DMS79 (cell line): ENCODE measurements at places on chromosomes 16 and 17.

GRCh38 chr16:63289834-63290460 is 1253.7 kb upstream of the CDH8 start:
- no peak for DNase-seq

GRCh38 chr17:5536866-5537650 is 47.3 kb downstream of the NLRP1 start:
- no peak for DNase-seq

GRCh38 chr17:83174362-83175118 is 95.1 kb downstream of the METRNL start:
- no peak for DNase-seq

- DNase-seq, result no peak
These were observed 11.0 kb upstream of the RBFOX1 start for GRCh38 chr16:7321661-7322060.

GRCh38 chr17:58415371-58416055 is 1.8 kb downstream of the RNF43 start:
- peak; percentile 5 for DNase-seq

GRCh38 chr16:50304467-50305440 is 38.4 kb downstream of the ADCY7 start:
- DNase-seq, result no peak

- no peak for DNase-seq
These were observed 20.4 kb downstream of the NLRC5 start for GRCh38 chr16:57009643-57010170.

GRCh38 chr16:85514598-85515318 is 98.4 kb upstream of the GSE1 start:
- no peak for DNase-seq

GRCh38 chr16:75225678-75226515 is 7.1 kb downstream of the CTRB1 start:
- DNase-seq, result no peak

- peak; percentile 28 for DNase-seq
These were observed 27.2 kb upstream of the SKAP1 start for GRCh38 chr17:48457080-48457836.

GRCh38 chr16:353404-354290 is 1.1 kb upstream of the AXIN1 start:
- DNase-seq, result no peak

DNA sequence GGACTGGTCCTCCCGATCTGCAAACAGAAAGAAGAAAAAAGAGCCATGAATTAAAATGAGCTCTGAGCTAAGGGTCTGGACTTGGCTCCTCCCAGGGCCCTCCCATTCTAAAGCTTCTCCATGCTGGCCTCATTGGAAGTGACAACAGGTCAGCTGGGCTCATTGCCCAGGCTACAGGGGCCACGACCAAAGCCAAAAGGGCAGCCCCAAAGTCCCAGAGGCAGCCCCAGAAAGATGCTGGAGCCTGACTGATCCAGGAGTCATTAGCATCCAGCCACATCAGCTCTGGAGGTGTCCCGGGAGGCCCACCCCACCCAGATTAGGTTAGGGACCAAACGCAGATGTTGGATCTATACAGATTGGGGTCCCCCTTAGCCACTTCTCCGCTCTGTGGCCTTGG is 58.2 kb downstream of the MYH11 start:
- DNase-seq, result no peak

DNA sequence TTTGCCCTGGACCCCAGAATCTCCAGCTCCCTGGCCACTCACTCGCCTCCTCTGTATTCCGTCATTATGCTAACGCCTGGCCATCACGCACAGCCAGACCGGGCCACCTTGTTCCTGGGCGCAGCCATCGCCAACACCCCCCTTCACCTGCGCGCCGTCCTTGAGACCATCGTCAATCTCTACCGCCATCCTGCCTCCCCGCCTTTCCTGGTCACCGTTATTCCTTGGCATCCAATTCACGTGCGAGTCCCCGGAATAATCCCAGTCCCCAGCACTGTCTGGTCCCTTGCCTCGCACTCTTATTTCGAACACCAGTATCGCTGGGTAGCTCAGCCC is 541 bp downstream of the VKORC1 start:
- no peak for DNase-seq

- no peak for DNase-seq
These were observed 4.5 kb downstream of the SECTM1 start for GRCh38 chr17:82328994-82329507.

GRCh38 chr17:81287741-81288430 is 7.2 kb downstream of the SLC38A10 start:
- no peak for DNase-seq

- no peak for DNase-seq
These were observed 2.9 kb upstream of the CACNA1G start for GRCh38 chr17:50557630-50558029.

GRCh38 chr16:12758670-12759558 is 44.8 kb downstream of the CPPED1 start:
- DNase-seq, result no peak
